ENCODE measurements at places on chromosomes 4 and X.

DNA sequence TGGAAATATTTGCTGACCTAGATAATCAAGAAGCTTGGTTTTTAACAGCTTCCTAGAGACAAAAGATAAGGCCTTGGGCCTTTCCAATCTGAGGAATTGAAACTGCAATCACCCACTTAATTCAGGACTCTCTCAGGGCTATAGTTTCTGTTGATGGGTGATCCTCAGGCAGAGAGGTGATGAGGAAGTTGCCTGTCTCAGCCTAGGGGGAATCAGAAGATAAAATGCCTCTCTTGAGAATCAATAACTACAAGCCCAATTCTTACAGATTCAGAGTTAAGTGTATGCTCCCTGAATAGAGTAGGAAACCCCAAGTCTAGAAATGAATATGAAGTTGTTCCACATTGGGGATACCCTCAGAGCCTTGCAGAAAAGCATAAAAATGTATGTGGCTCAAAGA is 45.5 kb downstream of the NFKB1 start:
- no peak for DNase-seq

- no peak for DNase-seq
These were observed 146.6 kb downstream of the NR3C2 start for GRCh38 chr4:148295642-148296041.

DNA sequence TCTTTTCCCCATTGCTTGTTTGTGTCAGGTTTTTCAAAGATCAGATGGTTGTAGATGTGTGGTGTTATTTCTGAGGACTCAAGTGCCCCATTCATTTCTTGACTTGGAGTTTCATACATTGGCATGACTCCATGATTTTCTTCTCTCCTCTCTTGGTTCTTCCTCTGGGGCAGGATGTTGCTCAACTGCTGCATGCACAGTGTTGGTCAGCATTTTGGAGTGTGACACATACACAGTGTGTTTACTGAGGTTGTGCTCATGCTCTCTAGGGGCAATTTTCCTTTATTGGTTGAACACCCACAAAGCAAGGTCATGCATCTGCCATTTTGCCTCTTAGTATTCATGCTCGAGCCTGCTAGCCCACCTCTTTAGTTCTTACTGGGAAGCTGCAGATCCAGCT is 1993.8 kb downstream of the ARAP2 start:
- DNase-seq: peak; percentile 43

DNA sequence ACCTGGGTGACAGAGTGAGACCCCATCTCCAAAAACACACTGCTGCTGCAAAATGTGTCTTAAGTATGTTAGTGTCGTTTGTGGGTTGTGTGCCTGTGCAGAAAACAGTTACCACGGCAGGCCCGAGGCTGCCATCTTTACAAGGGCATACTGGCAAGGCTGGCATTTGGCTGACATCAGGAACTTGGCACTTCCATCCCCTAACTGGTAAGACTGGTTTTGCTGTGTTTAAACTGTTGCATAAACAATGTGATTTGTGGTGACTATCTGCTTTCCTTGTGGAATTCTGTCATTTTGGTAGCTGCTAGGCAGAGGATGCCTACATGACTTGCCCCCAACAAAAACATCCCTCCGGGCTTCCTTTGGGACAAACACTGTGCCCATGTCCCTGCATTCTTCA is 12.3 kb downstream of the LRP2BP start:
- no peak for DNase-seq

DNA sequence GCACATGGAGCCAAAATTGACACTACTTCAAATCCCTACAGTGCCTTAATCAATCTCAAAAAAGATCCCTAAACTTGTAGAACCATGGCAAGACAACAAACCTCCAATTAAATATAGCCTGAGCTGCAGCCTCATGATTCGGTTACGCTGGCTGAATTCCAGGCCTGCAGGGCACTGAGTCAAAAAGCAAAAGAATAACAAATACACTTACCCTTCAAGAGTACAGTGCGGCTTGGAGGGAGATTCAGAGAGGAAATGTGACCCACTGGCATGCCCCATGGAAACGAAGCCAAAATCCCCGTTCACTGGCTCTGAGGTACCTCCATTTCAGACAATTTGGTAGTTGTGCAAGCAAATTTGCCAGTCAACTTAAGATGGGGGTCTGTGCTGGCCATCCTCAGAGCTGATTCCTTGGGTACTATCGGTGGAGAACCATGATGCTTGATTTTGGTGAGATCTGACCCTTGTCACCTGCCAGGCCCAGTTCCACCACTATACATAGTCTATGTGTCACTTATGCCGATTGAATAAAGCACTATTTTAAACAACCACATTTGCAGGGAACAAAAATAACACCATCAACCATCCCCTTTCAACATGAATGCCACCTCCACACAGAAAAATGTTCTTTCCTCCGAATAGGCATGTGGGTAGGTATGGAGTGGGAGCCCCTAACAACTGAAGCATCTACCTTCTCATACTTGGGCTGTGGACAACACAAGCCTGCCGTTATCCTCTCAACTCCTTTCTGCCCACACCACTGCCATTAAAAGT is 2.1 kb downstream of the C4orf54 start:
- DNase-seq: peak; percentile 59

DNA sequence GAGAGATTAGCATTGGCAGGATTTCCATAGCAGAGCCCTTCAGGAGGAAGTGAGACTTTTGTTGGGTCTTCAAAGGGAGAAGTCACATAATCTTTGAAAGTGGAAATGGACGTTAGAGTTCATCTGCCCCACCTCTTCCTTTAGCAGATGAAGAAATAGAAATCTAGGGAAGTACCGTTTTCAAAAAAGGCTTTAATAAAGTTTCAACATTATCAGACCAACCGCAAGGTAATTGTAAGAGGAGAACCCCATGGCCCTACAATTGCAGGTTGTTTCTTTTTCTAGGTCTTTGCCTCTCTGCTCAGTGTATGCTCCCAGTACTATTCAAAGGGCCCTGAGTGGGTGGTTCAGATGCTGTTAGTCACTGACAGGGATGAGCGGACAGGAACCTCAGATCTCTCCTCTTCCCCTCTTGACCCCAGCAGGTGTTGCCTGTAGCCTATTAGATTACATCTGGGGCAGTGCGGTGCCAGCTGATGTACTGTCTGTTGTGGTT is 48.6 kb upstream of the AP1S2 start:
- no peak for DNase-seq

- DNase-seq: peak; percentile 74
These were observed 8.3 kb upstream of the ASB5 start for GRCh38 chr4:176277162-176277904.

- DNase-seq: no peak
These were observed 8.1 kb upstream of the NAAA start for GRCh38 chr4:75948822-75949444.

- no peak for DNase-seq
These were observed 34.6 kb upstream of the TBC1D9 start for GRCh38 chr4:140790765-140791164.

DNA sequence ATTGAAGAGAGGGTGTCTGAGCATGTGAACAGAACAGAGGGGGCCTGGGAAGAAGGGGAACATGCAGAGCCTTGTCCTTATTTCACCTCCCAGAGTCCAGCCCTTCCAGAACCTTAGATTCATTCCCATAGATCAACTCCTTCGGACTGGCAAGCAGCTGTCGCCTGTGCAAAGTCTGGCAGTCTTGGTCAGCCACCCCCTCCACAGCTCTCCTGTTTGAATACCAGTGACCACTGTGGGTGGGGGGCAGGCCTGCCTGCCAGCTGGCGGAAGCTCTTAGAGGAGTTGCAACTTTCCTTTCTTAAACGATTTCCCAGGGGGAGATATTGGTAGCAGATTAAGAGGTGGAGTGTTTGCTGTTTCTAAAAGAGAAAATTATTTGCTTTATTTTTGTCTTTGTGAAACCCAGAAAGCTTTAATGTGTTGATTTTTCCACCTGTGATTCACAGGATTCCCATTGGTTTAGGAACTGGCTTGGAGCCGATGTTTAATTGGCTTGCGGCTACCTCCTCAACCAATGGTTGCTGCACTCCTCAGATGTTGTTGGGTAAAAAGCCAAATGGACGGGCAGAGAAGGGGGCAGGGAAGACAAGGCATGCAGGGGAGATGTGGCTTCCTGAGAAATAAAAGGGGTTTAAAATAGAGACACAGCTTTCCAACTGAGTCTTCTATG is 62.2 kb upstream of the PRPS1 start:
- DNase-seq: no peak

GRCh38 chrX:1593286-1594271 is 2.2 kb downstream of the AKAP17A start:
- no peak for DNase-seq

DNA sequence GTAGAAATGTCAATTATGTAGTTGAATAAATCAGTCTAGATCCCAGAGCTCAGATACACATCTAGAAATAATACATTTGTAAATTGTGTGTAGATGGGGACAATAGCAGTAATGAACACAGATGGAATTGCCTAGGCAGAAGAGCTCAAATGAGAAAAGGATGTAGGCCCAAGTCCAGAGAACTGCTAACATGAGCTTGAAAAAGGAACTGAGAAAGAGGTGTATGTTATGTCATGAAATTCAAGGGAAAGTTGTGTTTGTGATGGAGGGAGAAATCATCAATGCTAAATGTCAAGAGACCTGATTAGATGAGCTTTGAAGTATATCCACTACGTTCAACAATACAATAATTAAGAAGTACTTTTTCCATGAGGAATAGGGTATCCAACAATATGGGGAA is 376.6 kb upstream of the ATOH1 start:
- DNase-seq: no peak

DNA sequence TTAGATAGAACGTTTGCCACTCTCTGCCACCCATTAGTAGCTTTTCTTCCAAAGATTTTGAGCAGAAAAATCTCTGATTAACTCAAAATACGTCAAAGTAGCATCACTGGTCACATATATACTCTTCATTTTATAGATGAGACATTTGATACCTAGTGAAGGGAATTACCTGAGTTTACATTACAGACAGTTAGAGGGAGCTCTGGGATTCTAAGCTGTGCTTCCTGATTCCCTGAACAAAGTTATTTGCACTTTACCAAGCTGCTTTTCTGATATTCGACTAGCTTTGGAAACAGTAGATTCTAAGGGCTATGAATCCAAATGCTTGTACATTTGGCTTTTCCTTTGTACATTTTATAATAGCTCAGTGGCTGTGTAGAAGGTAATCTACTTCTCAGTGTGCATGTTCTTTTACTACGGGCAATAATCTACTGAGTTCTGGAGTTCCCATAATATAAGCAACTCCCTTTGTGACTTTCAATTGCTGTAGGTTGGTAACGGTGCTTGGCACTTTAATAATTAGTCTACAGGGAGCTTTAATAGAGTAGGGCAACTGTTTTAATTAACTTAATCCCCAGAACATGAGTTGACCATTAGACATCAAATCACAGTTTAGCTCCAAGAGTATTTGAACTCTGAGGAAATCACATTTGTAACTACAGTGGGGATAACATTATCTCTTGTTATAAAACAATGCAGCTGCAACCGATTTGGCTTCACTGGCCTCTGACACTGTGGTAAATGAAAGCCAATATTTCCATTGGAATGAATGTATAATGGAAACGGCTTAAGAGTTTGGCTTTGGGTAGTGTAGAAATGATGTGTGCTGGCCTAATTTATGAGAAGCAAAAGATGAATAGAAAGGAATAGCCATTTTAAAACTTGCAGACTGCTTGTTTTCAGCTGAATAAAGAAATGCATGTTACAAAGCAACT is 1602.4 kb downstream of the STIM2 start:
- DNase-seq: peak; percentile 48

DNA sequence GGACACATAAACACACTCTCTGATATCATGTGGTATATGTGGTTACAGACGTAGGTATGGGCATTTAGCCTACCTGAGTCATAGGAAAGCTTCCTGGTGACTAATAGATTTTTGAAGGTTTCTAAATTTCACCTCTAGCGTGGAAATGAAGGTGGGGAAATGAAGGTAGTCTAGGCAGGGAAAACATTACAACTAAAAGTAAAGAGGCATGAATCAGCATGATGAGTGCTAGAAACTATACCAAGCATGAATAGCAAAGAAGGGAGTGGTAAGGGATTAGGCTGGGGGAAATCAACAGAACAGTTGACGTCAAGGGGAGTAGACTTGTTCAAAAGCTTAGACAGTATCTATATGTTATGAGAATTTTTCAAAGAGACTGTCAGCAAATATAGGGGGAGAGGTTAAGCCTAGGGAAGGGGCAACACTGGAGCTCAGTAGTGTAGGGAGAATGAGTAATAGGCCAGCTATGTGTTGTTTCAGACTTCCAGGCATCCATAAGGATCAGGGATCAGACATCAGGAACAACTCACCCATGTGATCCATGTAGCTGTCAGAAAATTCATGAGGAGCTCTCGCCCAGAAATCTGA is 279.3 kb upstream of the DIPK2B start:
- DNase-seq: peak; percentile 49

- no peak for DNase-seq
These were observed 61.4 kb downstream of the PHEX start for GRCh38 chrX:22093550-22093949.
